AG04449 (cell line): ENCODE measurements at places on chromosomes 2 and 18.

- no peak for DNase-seq
Observed at GRCh38 chr2:37330681-37331080, 6.0 kb upstream of the PRKD3 start.

- DNase-seq = no peak
Observed at GRCh38 chr2:50719837-50720696, 311.9 kb downstream of the NRXN1 start.

GRCh38 chr2:177192788-177193187 lies 19.8 kb upstream of the HNRNPA3 start:
- no peak for DNase-seq

GRCh38 chr18:57150081-57150480 lies 3.2 kb downstream of the BOD1L2 start:
- DNase-seq = no peak

DNA sequence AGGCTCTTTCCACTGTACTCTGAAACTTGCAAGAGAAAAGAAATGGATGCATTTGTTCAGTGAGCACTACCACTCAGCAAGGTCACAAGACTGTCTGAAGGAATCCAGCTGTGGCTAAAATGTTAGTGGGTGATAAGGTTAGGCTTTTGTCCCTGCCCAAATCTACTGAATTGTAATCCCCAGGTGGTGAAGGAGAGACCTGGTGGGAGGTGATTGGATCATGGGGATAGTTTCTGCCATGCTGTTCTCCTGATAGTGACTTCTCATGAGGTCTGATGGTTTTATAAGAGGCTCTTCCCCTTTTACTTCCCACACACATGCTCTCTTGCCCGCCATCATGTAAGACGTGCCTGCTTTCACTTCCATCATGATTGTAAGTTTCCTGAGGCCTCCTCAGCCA lies 68.2 kb downstream of the ZNF385B start:
- no peak for DNase-seq

GRCh38 chr18:48296581-48296980 lies 112.6 kb downstream of the ZBTB7C start:
- no peak for DNase-seq

GRCh38 chr2:99880964-99881294 lies 261.5 kb downstream of the AFF3 start:
- DNase-seq = no peak

- DNase-seq = no peak
Observed at GRCh38 chr2:69223759-69224511, 163.1 kb downstream of the GFPT1 start.

DNA sequence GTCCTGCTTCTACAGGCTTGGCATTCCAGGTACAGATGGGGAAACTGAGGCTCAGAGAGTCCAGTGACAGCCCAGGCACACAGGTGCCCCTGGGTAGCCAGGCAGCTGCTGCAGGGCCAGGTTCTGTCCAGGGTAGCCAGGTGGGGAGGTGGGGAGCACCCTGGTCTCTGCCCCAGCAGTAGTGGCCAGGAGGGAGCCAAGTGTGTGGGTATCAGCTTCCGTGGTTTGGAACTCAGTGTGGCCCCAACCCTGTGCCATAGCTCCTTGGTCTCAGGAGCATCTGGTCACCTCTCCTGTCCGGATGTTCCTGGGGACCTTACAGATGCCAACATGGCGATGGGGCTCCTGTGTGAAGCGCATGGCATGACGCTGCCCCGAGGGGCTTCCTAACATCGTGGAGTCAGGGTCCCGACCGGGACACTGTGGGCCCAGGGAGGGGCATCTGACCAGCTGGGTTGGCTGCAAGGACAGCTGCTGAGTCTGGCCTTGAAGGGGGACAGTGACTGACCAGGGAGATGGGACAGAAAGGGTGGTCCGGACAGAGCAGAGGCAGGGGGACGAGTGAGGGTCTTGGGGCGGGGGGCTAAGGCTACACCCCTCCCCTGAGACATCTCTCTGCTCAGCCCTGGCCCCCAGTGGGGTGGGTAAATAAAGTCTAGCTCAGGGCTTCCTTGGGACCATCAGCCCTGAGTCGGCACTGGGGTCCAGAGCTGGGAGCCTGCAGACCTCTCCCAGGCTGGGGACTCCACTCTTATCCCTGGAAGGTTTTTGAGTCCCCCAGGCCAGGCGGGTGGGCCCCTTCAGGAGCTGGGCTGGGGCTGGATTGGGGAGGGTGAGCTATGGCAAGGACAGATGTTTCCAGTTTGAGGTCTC lies 76.0 kb upstream of the SMAD7 start:
- DNase-seq = no peak

DNA sequence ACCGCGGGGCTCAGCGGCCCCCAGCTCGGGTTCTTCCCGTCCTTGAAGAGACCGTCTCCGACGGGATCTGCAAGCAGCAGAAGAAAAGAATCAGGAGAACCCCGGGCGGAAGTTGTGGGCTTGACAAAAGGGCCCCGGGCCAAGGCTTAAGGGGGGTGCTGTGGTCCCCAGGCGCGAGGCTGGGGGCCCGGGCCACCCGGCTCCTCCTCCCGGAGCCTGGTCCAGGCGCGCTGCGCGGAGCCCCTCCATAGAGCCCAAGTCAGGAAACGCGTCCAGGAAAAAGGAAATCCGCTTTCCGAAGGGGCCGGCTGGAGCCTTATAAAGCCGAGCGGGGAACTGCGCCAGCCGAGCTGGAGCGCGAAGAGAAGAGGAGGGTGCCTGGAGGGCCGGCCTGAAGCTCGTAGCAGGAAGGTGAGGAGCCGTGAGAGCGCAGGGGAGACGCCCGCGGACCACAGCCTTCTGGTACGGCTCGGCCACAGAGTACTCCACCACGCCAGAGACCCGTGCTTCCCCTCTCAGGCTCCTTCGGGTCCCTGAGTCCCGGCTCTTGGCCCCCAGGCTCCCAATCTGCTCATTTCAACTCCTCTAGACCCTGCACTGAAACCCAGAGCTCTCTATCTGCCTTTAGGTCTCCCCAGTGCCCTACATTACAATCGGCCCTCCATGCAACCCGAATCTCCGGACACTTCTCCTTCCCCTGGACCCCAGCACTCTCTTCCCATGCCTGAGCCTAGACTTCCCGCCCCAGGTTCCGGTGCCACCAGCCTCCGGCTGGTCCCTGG lies 554 bp downstream of the FEV start:
- no peak for DNase-seq

GRCh38 chr18:55484773-55485172 lies 103.2 kb downstream of the TCF4 start:
- DNase-seq = no peak

DNA sequence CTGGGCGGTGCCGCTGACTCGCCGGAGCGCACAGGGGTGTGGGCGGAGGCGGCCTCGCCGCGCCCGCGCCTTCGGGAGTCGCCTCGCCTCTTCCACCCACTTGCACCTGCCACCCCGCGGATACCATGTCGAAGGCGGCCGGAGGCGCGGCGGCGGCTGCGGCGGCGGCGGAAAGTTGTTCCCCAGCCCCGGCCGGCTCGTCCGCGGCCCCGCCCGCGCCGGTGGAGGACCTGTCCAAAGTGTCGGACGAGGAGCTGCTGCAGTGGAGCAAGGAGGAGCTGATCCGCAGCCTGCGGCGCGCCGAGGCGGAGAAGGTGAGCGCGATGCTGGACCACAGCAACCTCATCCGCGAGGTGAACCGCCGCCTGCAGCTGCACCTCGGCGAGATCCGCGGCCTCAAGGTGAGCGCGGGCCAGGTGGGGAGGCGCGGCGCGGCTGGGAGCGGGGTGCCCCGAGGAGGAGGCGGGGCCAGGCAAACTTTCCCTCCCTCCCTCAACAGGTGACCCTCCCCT lies 766 bp downstream of the CCDC85A start:
- DNase-seq = no peak

DNA sequence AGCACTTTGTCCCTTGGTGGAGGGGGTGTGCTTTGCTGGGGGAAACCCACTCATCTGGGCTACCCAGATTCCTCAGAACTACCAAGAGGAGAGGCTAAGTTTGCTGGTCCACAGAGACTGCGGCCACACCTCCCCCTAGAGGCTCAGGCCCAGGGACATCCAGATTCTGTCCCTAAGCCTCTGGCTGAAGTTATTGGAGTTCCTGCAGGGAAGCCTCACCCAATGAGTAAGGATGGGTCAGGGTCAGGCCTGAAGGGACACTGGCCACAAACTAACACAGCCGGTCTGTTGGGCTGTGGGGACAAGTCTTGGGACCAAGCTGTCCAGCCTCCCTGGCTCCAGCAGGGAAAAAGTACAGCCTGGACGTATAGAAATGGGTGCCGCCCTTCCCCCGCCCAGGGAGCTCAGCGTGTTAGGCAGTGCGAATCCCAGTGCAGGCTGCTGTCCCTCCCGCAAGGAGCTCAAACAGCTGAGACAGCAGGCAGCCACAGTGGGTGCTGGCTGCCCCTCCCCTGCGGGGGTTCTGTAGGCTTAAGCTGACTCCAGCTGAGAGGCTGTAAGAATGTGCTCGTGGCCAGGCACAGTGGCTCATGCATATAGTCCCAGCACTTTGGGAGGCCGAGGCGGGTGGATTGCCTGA lies 86.9 kb upstream of the ARL5A start:
- no peak for DNase-seq

DNA sequence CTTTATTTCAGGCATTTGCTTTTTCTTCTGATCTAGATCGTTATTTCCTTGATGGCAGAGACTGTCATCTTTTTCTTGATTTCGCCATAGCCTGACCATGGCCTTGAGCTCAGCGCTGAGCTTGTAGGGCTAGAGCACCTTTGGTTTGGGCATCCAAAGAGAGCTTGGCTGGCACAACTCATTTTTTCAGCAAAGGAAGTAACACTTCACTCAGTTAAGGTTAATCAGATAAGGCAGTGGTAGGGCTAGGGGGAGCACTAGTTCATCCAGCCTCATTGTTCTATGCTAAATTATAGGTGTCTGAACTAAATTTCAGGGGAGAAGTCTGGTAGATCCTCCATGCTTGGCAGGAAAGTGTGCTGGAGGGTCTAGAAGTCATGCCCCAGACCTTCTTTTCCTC lies 125.0 kb downstream of the SETBP1 start:
- DNase-seq = no peak

GRCh38 chr2:233179848-233180366 lies 71.6 kb upstream of the ATG16L1 start:
- no peak for DNase-seq

GRCh38 chr2:7557376-7557775 lies 640.2 kb downstream of the RNF144A start:
- no peak for DNase-seq

DNA sequence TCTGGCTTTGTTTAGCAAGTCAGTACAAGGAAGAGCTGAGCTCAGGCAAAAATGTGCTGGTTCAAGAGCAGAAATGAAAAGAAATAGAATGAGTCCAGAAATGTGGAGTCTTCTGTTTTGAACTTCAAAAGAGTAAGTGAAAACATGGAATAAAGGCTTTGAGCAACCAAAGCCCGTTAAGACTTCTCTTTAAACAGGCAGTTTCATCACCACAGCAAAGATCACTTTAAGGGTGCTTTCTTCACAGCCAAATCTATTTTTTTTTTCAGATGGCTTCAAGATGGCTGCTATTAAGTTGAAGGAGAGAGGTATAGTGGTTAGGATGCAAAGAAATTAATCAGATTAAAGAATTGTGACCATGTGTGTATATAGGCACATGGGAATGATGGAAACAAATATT lies 2.0 kb upstream of the CHRNA1 start:
- DNase-seq = no peak

DNA sequence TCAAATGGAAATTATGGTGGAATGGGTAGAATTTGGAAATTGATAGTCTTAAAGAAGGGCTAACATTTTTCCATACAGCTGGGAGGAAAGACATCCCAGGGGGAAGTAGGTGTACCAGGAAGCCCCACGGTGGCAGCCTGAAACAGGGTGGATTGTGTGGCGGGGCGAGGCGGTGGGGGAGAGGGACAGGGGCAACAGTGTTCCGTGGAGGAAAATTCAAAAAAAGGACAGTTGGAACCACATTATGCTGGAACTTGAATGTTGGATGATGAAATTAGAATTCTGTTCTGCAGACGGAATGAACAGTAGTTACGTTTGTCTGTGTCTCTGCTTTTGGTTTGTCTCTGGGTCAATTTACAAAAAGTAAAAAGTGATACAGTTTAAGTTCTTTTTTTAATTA lies 10.6 kb upstream of the CIB4 start:
- DNase-seq = no peak

- DNase-seq = no peak
Observed at GRCh38 chr2:55268288-55268906, 634 bp downstream of the MTIF2 start.

DNA sequence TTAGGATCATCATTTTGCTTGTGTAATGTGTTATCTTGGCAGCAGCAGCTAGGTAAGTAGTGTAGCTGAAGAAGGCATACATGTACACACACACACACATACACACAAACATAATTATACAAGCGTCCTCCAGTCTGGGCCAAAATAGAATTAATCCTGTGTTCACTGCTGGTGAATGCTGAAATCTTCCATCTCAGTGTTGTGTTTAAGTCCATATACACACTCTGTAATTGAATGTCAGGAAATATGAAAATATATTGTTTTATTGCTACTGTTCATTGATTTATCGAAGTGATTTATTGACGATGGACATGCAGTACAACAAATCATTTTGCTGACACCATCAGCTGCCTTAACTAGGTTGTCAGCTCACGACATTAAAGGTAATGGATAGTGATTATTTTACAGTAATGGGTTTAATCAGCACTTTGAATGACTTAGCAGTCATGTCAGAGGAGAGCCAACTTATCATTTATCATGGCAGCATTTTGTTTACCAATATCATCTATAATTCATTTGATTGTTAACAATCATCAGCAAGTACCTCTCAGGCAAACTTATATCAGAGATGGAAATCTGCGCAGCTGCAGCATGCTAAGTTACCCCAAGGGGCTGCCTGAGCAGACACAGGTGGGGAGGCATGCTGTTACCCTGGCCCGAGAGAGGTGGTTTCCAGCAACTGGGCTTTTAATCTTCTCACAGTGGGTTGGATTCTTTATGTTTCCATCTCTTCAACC lies 83.7 kb upstream of the FSHR start:
- no peak for DNase-seq

GRCh38 chr2:54546923-54547720 lies 91.0 kb downstream of the SPTBN1 start:
- no peak for DNase-seq

DNA sequence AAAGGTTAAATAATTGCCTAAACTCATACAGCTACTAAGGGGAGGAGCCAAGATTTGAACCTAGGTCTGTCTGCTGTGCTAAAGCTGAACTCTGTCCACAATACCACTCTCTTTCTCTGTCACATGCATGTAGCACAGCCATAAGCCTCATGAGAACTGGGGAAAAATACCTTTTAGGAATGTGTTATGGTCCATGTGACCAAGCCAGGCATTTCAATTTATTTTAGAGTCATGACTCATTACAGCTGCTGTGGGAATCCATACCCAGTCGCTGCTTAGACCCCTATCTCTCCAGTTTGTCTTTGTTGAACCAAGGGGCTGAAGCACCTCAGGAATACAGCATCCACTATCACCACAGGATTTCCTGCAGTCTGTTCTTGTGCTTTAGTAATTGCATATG lies 200.0 kb upstream of the SIX3 start:
- DNase-seq = no peak

- DNase-seq = no peak
Observed at GRCh38 chr2:150531591-150531990, 44.1 kb upstream of the RND3 start.

GRCh38 chr2:43568228-43568627 lies 27.6 kb downstream of the THADA start:
- no peak for DNase-seq

- DNase-seq = no peak
Observed at GRCh38 chr2:67054728-67055127, 342.4 kb upstream of the ETAA1 start.

GRCh38 chr2:166388481-166389070 lies 12.8 kb upstream of the SCN9A start:
- no peak for DNase-seq
